ENCODE measurements at places on chromosomes 3 and 15. TPM values are rescaled to one million over a fixed set of nuclear protein-coding genes. Genes with fewer than 3 reads are reported as not detected.

The CTXN2 gene
- total RNA-seq = not detected

The RTP1 gene
- total RNA-seq = not detected

The PARP16 gene
- total RNA-seq = 5.5 TPM

The EBLN2 gene
- total RNA-seq = 2.4 TPM

The ANKRD34C gene
- total RNA-seq = not detected

The FGF12 gene
- 0.14 TPM for total RNA-seq

The CLDN16 gene
- total RNA-seq = 0.75 TPM

The C3orf80 gene
- 1.4 TPM for total RNA-seq

DNA sequence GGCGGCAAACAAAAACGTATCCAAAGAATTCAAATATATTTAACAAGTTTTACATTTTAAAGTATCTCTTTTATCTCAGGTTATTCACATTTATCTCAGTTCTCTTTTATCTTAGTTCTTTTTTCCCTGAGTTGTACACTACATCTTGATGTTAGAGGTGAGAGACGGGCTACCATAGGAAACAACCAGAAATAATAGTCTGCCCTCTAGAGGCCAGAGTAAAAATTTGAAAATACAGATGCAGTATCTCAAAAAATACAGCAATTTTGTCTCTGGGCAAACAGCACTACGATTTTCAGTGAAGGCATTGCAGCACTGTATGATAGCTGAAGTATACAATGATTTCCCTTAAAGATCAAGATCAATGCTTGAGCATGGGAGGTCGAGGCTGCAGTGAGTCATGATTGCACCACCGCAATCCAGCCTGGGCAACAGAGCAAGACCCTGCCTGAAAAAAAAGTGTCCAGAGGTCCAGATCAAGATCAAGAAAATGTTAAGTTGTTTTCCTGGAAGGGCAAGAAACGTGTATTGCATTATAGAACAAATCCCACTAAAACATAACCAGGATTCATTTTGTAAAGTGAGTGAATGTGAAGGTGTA lies 82.6 kb upstream of the ATP11B start:
- H3K4me1 ChIP-seq = peaks cover 25% of the 10 kb centered on the region
- H3K36me3 ChIP-seq = no peaks in the 10 kb centered on the region
- no peaks in the 10 kb centered on the region for H3K27me3 ChIP-seq
- H3K27ac ChIP-seq = peak overlapping the region; percentile 3
- no peak for DNase-seq

DNA sequence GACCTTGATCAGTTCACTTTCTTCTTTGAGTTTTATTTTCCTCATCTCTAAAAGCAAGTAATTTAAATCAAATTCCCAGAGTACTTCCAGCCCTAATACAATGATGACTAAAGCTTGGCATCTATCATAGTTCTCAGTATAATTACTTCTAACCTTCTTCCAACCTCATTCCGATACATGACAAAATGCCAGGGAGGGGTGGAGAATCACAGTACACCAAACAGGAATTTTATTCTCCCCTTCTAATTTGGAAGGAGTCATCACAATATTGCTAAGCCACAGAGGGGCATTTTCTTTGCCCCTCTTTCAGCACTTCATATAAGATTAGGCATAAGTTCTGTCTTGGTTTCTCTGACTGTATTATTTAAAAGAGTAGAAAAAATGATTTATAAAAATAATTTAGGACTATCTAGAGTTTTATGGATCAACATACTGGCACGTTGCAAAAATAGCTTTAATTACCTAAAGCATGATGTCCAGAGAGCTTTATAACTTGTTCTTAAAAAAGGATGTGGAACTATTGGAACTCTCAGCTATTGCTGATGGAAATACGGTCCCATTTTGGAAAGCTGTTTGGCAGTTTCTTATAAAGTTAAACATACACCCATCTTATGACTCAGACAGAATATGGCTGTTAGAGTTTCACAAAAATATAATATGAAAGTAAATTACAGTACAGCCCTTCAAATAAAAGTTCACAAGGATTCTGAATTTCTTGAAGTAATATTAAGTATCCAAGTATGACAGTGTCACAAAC lies 86.9 kb upstream of the UBE2E2 start:
- no peak overlapping the region for H3K27ac ChIP-seq
- peaks cover 3% of the 10 kb centered on the region for H3K27me3 ChIP-seq
- DNase-seq = no peak
- H3K4me3 ChIP-seq = no peak overlapping the region
- H3K36me3 ChIP-seq = no peaks in the 10 kb centered on the region

DNA sequence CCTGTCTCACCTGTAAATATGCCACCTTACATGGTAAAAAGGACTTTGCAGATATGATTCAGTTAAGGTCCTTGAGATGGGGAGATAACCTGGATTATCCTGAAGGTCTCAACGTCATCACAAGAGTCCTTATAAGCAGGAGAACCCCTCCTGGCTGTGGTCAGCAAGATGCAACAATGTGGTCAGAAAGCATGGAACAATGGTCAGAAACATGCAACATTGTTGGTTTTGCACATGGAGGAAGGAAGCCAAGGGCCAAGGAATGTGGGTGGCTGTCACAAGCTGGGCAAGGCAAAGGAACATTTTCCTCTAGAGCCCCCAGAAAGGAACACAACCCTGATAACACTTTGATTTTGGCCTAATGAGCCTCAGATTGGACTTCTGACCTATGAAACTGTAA lies 9.4 kb upstream of the SUMF1 start:
- no peaks in the 10 kb centered on the region for H3K27me3 ChIP-seq
- no peak overlapping the region for H3K27ac ChIP-seq
- H3K4me3 ChIP-seq = no peak overlapping the region
- DNase-seq = no peak

DNA sequence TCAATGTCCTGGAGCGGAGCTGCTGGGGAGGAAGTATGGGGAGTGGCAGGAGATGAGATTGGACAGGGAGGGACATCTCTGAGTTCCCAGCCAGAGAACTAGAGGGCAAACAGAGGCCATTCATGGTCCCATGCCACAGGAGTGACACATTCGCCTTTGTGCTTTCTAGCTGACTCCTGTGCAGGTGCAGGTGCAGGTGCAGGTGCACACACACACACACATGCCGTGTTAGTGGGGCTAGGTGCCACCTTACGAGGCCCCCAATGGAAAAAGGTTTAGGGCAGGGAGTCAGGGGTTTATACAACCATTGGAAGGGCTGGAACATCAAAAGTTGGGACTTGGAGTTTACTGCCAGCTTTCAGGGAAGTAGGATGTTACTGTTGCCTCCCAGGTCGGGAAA lies 52.0 kb downstream of the TPRA1 start:
- H3K4me1 ChIP-seq = peaks cover 22% of the 10 kb centered on the region
- DNase-seq = no peak
- no peaks in the 10 kb centered on the region for H3K27me3 ChIP-seq
- no peak overlapping the region for H3K4me3 ChIP-seq
- no peaks in the 10 kb centered on the region for H3K36me3 ChIP-seq

GRCh38 chr15:65518633-65519285 lies 1.3 kb upstream of the DPP8 start:
- H3K4me3 ChIP-seq = no peak overlapping the region
- H3K27me3 ChIP-seq = no peaks in the 10 kb centered on the region
- peaks cover 2% of the 10 kb centered on the region for H3K36me3 ChIP-seq
- H3K4me1 ChIP-seq = peaks cover 18% of the 10 kb centered on the region

GRCh38 chr15:85404918-85405866 lies 24.8 kb downstream of the AKAP13 start:
- no peaks in the 10 kb centered on the region for H3K36me3 ChIP-seq
- peaks cover 19% of the 10 kb centered on the region for H3K4me1 ChIP-seq
- no peak overlapping the region for H3K4me3 ChIP-seq
- no peak for DNase-seq
- H3K27me3 ChIP-seq = no peaks in the 10 kb centered on the region

- H3K27ac ChIP-seq = no peak overlapping the region
- H3K4me1 ChIP-seq = no peaks in the 10 kb centered on the region
- no peaks in the 10 kb centered on the region for H3K27me3 ChIP-seq
- H3K4me3 ChIP-seq = no peak overlapping the region
Measured at GRCh38 chr3:16810593-16811367, 74.0 kb upstream of the PLCL2 start.

DNA sequence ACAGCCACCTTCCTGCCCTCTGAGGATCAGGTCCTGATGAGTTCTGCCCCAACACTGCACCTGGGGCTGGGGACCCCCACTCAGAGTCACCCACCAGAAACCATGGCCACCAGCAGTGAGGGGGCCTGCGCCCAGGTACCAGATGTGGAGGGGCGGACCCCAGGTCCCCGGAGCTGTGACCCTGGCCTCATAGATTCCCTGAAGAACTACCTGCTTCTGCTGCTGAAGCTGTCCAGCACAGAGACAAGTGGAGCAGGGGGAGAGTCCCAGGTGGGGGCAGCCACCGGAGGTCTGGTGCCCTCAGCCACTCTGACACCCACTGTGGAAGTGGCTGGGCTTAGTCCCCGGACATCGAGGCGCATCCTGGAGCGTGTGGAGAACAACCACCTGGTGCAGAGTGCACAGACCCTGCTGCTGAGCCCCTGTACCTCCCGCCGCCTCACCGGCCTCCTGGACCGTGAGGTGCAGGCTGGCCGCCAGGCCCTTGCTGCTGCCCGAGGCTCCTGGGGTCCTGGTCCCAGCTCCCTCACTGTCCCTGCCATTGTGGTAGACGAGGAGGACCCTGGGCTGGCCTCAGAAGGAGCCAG lies 27.0 kb upstream of the SLC28A1 start:
- no peak overlapping the region for H3K4me3 ChIP-seq
- DNase-seq = no peak
- no peaks in the 10 kb centered on the region for H3K27me3 ChIP-seq
- H3K27ac ChIP-seq = no peak overlapping the region

- no peaks in the 10 kb centered on the region for H3K36me3 ChIP-seq
- H3K4me1 ChIP-seq = no peaks in the 10 kb centered on the region
Measured at GRCh38 chr3:29319262-29319661, 38.4 kb downstream of the RBMS3 start.

- no peaks in the 10 kb centered on the region for H3K27me3 ChIP-seq
- no peak overlapping the region for H3K27ac ChIP-seq
Measured at GRCh38 chr3:117101697-117102096, 392.1 kb downstream of the TUSC7 start.

DNA sequence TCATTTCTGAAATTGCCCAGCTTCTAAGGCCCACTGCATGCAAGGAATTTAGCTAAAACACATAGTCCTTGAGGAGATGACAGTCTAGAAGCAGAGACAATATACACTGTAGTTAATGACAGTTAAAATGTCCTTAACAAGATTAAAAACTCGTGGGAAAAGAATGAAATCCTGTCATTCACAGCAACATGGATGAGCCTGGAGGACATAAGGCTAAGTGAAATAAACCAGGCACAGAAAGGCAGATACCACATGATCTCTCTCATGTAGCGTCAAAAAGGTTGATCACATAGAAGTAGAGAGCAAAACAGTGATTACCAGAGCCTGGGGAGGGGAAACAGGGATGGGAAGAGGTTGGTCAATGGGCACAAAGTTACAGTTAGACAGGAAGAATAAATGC lies 36.3 kb upstream of the GOLGA8J start:
- H3K4me3 ChIP-seq = no peak overlapping the region
- no peak for DNase-seq
- H3K27me3 ChIP-seq = no peaks in the 10 kb centered on the region

DNA sequence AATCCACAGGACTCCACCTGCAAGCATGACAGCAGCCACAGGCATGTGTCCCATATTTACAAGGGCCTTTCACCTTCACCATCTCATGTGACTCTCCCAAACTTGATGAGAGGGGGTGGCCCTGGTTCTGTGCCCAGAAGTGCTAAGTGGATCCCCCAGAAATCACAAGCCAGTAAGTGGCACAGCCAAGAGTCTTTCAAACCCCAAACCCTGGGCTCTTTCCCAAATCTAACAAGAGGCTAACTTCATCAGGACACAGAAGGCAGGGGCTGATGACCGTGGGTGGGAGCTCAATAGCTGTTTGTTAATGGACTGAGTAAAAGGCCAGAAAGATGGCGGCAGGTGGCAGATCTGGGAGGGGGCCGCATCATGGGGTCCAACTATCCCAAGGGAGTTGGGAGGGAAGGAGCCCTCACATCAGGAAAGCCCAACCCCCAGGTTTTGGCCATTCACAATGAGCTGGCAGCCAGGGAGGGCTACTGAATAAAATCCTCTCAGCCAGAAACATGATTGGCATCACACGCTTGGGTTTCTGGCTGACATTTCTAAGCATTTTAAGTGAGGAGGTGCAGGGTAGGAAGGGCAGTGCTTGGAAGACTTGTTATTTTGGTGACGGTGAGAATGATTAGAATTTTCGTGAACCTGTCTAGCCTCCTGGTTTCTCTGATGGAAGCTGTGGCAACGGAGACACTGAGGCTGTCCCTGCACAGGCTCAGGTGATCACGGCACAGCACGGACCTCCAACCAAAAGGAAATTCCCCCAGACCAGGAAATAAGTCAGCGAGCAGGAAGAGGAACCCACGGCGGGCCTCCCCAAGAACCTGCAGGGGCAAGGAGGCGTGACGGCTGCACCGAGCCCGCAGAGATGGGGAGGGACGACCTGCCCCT lies 109.3 kb downstream of the OXNAD1 start:
- H3K4me3 ChIP-seq = no peak overlapping the region
- no peak overlapping the region for H3K27ac ChIP-seq
- H3K4me1 ChIP-seq = no peaks in the 10 kb centered on the region
- H3K36me3 ChIP-seq = peaks cover 3% of the 10 kb centered on the region
- H3K27me3 ChIP-seq = no peaks in the 10 kb centered on the region
- no peak for DNase-seq

DNA sequence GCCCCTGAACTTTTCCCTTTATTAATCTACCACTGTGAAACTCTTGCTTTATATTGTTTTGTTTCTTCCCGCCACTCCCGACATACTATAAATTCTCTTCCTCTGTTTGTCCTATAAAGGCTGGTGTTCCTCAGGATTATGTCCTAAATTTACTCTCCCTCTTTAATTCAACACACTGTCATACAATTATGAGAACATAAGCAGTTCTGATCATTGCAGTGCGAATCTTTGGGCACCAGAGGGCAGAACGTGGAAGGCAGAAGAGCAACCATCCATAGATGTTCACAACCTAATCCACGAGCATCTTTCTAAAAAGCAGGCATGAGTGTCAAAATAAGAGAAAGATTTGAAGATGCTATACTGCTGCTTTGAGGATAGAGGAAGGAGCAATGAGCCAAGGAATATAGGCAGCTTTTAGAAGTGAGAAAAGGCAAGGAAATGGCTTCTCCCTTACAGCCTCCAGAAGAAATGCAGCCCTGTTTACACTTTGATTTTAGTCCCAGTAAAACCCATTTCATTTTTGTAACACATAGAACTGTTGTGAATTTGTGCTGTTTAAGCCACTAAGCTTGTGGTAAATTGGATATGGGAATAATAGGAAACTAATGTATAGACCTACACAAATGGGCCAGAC lies 179.4 kb downstream of the GBE1 start:
- H3K27ac ChIP-seq = no peak overlapping the region
- H3K4me3 ChIP-seq = no peak overlapping the region
- peaks cover 2% of the 10 kb centered on the region for H3K36me3 ChIP-seq
- no peak for DNase-seq
- no peaks in the 10 kb centered on the region for H3K27me3 ChIP-seq
